ENCODE measurements at places on chromosomes 7 and 10. TPM values are rescaled to one million over a fixed set of nuclear protein-coding genes. Genes with fewer than 3 reads are reported as not detected.

The ELN gene
- total RNA-seq: 7.8 TPM

The SLIT1 gene
- under 0.01 TPM for total RNA-seq

The PTPRE gene
- 1.7 TPM for total RNA-seq

The HIP1 gene
- 12.1 TPM for total RNA-seq

The CABCOCO1 gene
- total RNA-seq: 1.7 TPM

The FAM25C gene
- not detected for total RNA-seq

The TMEM130 gene
- 0.44 TPM for total RNA-seq

The ZPBP gene
- not detected for total RNA-seq

The GIMAP2 gene
- 0.58 TPM for total RNA-seq

The TWIST1 gene
- 118 TPM for total RNA-seq

The IDI2 gene
- not detected for total RNA-seq

The RHOBTB1 gene
- total RNA-seq: 16.0 TPM

The ADAM22 gene
- 1.0 TPM for total RNA-seq

The GIMAP4 gene
- 2.0 TPM for total RNA-seq

The MMRN2 gene
- total RNA-seq: 3.6 TPM

The PPP1R3A gene
- not detected for total RNA-seq

The ATE1 gene
- 26.2 TPM for total RNA-seq

The LRRTM3 gene
- not detected for total RNA-seq

The TBX20 gene
- not detected for total RNA-seq

The ARHGEF5 gene
- total RNA-seq: 4.5 TPM

The IKZF5 gene
- 4.8 TPM for total RNA-seq

The UCN3 gene
- total RNA-seq: not detected
